LHCN-M2 (cell line): ENCODE measurements at places on chromosomes 11 and 22. TPM values are rescaled to one million over a fixed set of nuclear protein-coding genes. Genes with fewer than 3 reads are reported as not detected.
A peak's percentile ranks its signal among the peaks of the same experiment; 100 is the strongest.

Gene TMEM80
- total RNA-seq: 26.2 and 30.3 TPM in 2 replicates

Gene PDGFB
- total RNA-seq: 1.2 and 4.1 TPM in 2 replicates

Gene SVIP
- 10.2 and 10.6 TPM in 2 replicates for total RNA-seq

GRCh38 chr11:35016916-35017315 is 100.5 kb downstream of the PDHX start:
- no peak for DNase-seq

DNA sequence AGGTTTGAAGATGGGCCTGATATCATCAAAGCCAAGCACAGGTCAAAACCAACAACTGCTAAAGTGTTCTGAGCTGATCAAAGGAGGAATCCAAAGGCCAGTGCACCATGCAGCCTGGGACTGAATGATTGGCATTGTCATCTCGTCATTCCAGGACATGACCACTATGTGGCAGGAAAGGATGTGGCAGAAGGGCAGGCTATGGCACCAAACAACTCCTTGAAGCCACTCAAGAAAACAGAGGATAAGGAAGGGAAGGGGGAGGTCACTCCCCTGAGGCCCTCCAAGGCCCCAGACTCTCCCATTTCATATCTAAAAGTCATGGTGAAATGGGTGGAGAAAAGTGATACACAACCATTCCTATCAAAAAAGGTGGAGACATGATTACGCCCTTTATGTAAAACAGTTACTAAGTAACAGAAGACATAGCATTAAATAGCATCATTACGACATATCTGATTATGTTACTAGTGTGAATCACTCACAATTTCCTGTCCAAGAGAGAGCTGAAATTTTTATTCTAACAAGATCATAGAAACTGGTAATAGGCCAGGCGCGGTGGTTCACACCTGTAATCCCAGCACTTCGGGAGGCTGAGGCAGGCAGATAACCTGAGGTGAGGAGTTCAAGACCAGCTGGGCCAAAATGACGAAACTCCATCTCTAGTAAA is 49.3 kb downstream of the AHNAK start:
- peak; percentile 68 for DNase-seq

Gene SCGB1D4
- not detected in 2 replicates for total RNA-seq

Gene HRAS
- 58.1 and 70.7 TPM in 2 replicates for total RNA-seq

DNA sequence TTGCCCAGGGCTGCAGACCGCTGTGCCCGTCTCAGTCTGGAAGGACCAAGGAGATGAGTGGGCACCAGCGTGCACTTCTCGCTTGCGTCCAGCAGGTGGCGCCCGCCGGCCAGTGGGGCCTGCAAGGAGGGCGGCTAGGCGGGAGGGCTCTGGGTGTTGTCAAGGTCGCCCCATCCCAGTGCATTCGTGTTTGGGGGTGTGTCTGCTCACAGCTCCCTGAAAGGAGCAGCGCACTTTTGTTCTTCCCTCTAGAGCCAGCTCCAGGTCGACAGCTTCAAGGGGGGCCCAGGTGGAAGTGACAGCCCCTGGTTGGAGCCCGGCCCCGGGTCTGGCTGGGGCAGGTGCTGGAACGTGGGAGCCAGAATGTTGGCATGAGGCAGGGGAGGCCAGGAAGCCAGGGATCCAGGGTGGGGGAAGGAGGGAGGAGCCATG is 23.4 kb upstream of the MPPED1 start:
- DNase-seq: peak; percentile 37

- DNase-seq: no peak
Measured at GRCh38 chr11:123491241-123491640, 61.2 kb downstream of the GRAMD1B start.

- no peak for DNase-seq
Measured at GRCh38 chr11:76559346-76559745, 111.2 kb downstream of the LRRC32 start.

Gene APOL5
- not detected in 2 replicates for total RNA-seq

Gene APOL1
- 1.4 and 1.7 TPM in 2 replicates for total RNA-seq

DNA sequence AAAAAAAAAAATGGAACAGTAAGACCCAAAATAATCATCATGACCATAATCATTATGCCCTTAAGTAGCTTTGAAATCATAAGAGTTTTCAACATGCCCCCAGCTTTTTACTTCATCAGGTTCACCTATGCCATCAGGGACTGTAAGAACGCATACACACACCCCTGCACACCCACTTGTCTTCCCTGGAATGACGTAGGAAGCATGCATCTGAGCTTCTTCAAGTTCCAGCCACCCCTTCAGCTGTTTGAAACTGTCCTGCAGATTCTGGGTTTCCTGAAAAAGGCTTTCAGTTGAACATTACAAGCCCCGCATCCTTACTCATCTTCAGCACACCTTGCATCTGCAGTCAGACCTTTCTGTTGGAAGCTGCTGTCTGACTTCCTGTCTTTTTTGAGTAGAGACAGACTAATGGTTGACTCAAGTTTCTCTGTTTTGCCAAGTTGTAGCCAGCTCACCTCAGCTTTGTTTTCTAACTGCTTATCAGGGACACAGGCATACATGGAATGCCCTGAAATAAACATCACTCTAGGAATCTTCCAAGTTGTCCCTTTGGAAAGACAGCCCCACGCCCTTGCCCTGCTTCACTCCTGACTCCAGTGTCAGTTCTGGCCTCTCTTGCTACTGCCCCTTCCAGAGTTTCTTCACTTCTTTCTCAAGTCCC is 37.0 kb downstream of the ARHGAP1 start:
- no peak for DNase-seq

Gene NEU3
- 7.7 and 8.8 TPM in 2 replicates for total RNA-seq

- DNase-seq: no peak
Measured at GRCh38 chr11:125625225-125625629, 264 bp downstream of the CHEK1 start.

DNA sequence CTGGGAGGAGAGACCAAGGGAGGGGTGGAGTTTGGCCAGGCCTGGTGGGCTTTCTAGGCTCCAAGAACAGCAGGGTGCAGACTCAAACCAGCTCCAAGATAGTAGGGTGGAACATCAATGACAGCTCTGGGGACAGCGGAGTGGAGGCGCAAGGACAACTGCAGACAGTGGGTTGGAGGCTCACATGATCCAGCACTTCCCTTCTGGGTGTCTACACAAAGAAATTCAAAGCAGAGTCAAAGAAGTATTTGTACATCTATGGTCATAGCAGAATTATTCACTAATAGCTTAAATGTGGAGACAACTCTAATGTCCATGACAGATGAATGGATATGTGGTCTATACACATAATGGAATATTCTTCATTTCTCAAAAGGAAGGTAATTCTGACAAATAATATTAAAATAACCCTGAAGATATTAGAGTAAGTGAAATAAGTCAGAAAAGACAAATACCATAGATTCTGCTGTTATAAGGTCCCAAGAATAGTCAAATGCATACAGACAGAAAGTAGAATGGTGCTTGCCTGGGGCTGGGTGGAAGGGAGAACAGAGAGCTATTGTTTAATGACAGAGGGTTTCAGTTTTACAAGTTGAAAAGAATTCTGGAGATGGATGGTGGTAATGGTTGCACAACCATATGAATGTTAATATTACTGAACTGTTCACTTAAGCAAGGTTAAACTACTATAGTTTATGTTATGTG is 5.5 kb upstream of the GAB4 start:
- DNase-seq: no peak

DNA sequence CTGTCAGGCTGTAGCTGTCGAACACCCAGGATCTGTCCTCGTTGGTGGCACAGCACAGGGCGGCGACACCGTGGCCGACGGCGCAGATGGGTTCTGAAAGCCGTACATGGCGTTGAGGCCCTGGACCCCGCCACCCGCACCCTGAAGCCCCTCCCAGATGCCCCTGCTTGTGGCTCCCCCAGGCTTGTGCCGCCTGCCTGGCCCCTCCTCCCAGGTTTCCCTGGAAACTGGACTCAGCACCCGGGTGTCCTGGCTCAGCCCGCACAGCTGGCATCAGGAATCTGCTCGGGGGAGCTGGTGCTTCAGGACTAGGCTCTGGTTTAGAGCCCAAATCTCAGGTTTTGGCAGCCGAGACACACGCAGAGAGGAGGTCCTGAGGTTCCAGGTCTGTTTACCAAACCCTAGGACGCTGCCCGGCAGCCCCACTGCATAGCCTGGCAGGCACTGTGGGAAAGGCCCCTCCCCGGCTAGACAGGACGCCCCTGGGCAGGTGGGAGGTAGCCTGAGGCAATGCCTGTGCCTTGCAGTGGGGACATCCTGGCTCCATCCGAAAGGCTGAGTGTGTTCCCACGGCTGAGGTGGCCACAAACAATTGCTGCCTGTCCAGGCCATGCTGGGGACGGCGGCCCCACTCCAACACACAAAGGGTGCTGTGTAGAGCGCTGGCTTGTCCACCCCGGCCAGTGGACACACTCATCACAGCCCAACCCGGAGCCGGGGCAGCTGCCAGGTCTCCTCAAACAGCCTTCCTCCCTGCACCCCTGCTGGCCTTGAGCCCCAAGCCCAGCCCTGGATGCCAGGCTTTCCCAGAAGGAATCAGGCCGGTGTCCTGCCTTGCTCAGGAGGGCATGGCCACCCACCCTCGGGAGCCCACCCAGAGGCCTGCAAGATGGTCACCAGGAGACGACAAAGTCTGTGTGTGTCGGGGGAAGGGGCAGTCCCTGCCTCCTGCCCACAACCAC is 4.6 kb downstream of the GATD1 start:
- DNase-seq: no peak

Gene PRR33
- total RNA-seq: under 0.01 TPM in 1 of 2 replicates, not detected in the other

DNA sequence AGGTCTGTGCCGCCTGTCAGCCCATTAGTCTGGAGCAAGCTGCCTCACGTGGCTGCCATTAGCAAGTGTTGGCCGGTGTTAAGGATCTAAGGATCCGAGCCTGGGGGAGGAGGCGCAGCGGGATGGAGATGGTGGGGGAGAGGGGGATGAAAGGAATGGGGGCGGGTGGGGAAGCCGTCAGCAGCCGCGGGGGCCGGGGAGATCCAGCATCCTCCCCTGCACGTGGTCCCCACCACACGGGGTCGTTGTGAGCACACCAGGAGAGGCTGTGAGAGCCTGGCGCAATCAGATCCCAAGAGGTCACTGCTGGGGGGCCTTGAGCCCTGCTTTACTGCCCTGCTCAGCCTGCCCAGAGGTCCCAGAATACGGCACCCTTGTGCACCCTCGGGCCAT is 7.3 kb downstream of the CABP7 start:
- DNase-seq: peak; percentile 43

DNA sequence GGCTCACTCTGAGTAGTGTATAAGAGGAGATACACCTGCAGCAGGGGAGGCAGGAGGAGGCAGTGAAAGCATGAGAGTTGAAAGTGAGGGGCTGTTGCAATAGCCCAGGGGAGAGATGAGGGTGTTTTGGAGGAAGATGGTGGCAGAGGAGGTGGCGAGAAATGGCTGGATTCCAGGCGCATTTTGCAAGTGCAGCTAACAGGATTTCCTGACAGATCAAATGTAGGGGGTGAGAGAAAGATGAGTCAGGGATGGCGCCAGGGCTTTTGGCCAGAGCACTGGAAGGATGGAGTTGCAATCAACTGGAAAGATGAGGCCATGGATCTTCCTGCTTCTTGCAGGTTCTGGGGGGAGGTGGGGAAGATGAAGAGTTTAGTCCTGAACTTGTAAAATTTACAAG is 16.8 kb upstream of the TSPAN18 start:
- DNase-seq: no peak

GRCh38 chr22:47209547-47210023 is 447.1 kb downstream of the TBC1D22A start:
- DNase-seq: no peak

DNA sequence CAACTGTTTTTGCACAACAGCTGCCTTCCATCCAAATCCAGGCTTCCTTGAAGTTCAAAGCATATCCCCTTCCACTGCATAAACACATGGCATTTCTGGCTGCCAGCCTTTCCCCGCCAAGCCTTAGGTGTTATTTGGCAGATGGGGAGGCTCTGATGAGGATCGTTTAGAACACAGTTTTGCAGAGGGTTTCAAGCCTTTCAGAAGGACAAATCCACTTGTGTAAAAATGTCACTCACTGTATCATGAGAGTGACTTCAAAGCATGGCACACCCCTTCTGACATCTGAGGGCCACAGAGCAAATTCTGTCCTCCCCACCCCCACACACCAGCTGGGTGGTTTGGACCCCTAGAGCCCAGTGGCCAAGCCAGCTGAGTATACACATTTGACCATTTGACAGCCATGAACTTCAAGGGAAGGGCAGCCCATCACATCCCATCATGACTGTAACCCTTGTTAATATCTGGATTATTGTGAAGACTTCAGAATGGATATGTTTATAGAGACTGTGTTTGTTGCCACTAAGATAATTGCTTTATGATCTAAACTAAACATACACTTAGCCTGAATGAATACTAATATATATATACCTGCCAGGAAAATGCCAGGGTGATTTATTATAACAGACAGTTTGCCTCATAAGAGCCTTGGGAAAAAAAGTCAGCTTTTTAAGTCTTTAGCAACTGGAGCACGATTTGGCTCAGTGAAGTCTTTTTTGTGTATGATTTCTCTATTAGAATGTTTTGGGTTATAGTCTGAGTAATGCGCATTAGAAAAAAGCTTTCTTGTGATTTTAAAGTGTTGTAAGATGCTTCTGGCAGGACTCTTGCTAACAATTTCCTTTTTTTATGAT is 31.9 kb downstream of the FBLN1 start:
- peak; percentile 53 for DNase-seq

DNA sequence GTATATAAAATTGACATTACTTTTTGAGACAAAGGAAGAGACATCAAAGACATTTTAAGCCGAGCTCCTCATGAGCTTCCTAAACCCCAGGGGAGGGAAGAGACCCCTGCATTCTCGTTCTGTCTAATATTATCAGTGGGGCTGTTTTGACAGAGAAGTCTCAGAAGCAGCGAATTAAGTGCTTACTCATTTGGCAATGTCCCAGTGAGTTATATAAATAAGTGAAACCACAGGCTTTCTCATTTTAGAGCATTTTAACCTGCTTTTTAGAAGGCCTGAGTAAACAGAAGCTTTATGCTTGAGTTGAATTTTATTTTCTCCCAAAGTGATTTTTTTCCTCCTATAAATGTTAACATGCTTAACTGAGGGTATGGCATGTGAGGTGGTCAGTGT is 23.2 kb upstream of the C1QTNF4 start:
- peak; percentile 59 for DNase-seq

DNA sequence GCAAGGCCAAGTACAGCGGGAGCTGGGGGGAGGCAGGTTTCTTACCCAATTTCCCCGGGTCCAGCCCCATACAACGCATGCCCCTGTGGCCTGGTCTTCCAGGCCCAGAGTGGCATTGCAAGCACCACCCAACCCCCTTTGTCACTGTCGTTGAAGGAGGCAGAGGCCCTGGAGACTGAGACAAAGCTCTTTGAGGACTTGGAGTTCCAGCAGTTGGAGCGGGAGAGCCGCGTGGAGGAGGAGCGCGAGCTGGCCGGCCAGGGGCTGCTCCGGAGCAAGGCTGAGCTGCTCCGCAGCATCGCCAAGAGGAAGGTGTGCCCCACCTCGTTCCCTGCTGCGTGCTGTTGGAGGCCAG is 27.8 kb downstream of the PHLDB1 start:
- no peak for DNase-seq

Gene NRXN2
- total RNA-seq: 34.0 and 50.4 TPM in 2 replicates

GRCh38 chr22:30188911-30189310 is 57.6 kb downstream of the LIF start:
- no peak for DNase-seq
